Mammary epithelial cell (primary cell): ENCODE measurements at places on chromosomes 1 and 21. TPM values are rescaled to one million over a fixed set of nuclear protein-coding genes. Genes with fewer than 3 reads are reported as not detected.

DNA sequence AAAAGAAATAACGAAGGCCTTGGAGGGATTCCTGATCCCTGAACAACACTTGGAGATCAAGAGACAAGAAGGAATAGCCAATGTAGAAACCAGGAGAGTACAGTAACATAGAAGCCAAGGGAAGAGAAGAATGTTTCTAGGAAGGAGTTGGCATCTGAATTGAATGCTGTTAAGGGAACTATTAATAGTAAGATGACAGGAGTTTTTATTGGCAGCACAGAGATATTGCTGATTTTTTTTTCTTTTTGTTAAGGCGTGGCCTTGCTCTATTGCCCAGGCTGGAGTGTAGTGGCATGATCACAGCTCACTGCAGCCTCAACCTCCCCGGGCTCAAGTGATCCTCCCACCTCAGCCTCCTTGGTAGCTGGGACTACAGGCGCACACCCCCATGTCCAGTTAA, 9.6 kb upstream of the SFT2D2 start:
- no peak for DNase-seq

RIMKLA gene
- total RNA-seq: not detected in 2 replicates

GRCh38 chr1:21165646-21166045, 11.1 kb downstream of the EIF4G3 start:
- DNase-seq: no peak

DNA sequence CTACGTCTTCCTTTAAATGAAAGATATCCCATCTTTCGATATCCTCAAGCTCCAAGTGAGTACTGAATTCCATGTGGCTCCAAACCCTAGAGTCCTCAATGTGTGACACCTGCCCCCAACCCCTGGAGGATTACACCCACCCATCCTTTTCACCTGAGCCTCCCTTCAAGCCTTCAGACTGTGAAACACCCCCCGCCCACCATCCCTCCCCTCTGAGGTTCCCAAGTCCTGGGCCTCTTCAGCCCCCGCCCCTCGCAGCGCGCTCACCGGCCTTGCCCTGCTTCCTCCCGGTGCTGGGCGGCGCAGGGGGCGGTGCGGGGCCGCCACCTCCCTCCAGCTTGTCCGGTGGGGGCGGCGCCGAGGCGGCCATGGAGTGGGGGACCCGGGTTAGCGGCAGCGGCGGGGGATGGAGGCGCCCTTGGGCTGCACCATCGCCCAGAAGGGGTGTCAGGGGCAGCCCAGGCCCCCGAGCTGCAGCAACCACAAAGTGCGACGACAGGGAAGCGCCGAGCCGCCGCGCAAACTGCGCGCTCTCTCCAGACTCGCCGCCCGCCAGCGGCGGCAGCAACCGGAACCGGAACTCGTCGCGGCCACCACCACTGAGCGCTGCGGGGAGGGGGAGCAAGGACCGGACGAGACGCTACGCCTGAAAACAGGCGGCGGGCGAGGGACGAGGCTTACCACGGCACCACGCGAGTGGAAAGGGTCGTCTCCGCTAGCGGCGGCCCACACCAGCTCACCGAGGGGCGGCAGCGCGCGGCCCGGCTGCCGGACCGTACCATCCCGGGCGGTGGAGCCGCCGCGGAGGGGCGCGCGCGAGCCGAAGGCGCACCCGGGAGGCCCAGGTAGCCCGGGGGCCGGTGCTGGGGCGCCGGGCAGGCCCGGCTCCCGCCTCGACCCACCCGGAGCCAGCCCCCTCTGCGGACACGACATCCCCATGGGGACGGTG, at the start of gene PYGO2:
Gene PYGO2 (minus strand): TSS at position 576 of the 949 bp plus-strand sequence. CDS start 206 bp downstream, at position 370.
- DNase-seq: peak; percentile 81

GRCh38 chr1:99566290-99567021, 79.5 kb upstream of the PALMD start:
- DNase-seq: no peak

DNA sequence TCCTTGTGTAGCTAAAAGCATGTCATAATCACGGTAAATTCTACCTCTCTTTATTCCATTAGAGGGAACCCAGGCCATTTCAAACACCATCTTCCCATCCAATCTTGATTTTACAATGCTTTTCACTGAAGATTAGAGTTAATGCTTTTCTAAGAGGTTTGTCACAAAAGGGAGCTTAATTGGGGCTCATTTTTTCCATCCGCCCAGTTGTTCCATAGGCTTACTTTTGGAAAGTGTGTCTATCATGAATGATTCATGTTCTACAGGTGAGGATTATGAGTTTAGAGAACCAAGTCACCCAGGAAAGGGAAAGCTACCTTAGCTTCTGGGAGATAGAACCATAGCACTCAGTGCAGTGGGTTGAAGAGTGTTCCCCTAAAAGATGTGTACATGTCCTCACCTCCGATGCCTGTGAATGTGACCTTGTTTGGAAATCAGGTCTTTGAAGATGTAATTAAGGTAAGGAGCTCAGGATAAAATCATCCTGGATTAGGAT, 286.9 kb upstream of the RUNX1 start:
- DNase-seq: no peak

TMEM125 gene
- total RNA-seq: 5.1 and 7.7 TPM in 2 replicates

DNA sequence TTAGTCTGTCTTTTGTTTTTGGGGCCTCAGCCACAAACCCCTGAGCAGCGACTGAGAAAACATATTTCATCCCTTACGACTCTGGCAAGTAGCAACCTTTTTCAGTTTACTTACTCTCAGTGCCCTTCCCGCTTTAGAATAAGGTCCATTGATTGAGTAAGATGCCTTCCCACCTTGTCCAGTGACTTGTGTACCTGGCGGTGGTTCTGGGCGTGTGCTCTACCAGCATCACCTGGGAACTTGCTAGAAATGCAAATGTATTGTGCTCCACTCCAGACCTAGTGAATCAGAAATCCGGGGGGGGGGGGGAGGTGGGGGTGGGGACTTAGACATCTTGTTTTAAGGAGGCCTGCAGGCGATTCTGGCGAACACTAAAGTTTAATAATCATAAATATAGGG, 72.1 kb downstream of the S1PR1 start:
- DNase-seq: no peak

GRCh38 chr1:223742856-223743517, 30.6 kb downstream of the CAPN2 start:
- DNase-seq: no peak

GMEB1 gene
- total RNA-seq: 8.3 and 10.1 TPM in 2 replicates

DNA sequence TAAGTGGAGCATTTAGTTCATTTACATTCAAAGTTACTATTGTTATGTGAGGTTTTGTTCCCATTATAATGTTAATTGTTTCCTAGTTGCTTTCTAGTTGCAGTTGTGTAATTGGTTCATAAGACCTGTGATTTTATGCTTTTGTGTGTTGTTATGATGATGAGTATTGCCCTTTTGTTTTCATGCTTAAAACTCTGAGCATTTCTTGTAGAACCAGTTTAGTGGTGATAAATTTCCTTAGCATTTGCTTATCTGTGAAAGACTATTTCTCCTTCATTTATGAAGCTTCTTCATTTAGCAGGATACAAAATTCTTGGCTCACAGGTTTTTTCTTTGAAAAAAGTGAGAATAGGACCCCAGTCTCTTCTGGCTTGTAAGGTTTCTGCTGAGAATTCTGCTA, 274.8 kb upstream of the SPAG17 start:
- no peak for DNase-seq
